ENCODE measurements at places on chromosomes 5 and 9.

GRCh38 chr5:106408570-106408969, 1262.2 kb downstream of the EFNA5 start:
- no peak for DNase-seq

DNA sequence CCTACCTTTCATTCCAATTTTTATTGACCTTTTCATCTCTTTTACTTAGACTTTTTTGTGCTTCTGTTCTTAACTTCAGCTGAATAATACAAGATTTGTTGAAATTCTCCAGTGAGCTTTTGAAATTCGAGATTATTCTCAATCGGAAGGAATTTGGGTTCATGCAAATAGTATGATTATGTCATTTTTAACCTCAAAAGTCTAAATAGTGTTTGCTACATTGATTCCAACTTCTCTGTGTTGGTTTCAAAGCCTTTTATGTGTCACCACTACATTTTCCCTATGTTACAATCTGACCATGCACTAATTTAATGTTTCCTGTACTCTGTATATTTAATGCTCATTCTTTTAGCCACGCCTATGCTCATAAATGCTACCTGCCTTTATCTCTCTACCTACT, 44.1 kb downstream of the VPS13A start:
- DNase-seq = no peak

- no peak for DNase-seq
Measured at GRCh38 chr9:105858006-105858690, 163.8 kb downstream of the TMEM38B start.

GRCh38 chr9:89363921-89364665, 45.8 kb downstream of the SECISBP2 start:
- peak; percentile 23 for DNase-seq

Data from activated CD4-positive, CD25-positive, alpha-beta regulatory T cell treated with anti-CD3 and anti-CD28 coated beads, Interleukin-2, amount 50 U/mL, for 72 hours (primary cell).